NCI-H524 treated with DMSO at 0.1 percent for 48 hours (cell line): ENCODE measurements at places on chromosomes 2 and 18.

DNA sequence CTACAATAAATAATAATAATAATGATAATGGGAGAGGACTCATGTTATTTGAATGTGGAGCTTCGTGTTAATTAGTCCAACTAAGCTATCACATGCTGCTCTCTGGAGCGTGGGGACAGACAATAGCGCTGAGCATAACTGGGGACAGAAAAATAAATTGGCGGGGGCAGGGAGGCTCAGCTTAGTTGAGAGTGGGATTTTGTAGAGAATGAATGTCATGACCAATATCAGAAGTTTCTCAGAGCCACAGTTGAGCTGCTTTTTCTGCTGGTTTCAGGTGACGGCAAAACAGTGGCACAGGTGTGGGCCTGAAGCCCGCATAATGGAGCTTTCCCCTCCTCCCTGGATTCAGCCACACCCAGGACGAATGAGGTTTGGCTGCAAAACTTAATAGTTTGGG, 111.1 kb upstream of the CAB39 start:
- DNase-seq: no peak

- DNase-seq: no peak
Observed at GRCh38 chr2:217899231-217900009, 103.4 kb downstream of the TNS1 start.

- no peak for DNase-seq
Observed at GRCh38 chr2:79359419-79359818, 153.4 kb upstream of the CTNNA2 start.

DNA sequence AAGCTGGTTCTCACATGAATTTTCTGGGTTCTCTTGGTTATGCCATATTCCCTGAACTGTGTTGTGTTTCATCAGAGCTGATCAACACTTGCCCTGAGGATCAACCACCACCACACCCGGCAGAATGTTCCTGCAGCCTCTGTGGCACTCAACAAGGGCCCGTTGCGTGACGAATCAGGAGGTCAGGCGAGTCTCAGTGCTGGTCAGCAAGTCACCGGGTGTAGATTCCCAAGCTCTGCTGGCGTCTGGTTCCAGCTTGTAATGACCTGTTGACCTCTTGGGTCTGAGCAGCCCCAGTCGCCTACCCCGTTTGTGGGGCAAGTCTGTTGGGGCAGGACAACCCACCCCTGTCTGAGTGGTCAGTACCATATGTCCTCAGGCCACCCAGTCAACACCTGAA, 46.0 kb downstream of the ADCY3 start:
- DNase-seq: no peak

- no peak for DNase-seq
Observed at GRCh38 chr18:44341759-44342158, 338.9 kb upstream of the SETBP1 start.

- DNase-seq: no peak
Observed at GRCh38 chr2:11387100-11387390, 42.6 kb upstream of the ROCK2 start.

DNA sequence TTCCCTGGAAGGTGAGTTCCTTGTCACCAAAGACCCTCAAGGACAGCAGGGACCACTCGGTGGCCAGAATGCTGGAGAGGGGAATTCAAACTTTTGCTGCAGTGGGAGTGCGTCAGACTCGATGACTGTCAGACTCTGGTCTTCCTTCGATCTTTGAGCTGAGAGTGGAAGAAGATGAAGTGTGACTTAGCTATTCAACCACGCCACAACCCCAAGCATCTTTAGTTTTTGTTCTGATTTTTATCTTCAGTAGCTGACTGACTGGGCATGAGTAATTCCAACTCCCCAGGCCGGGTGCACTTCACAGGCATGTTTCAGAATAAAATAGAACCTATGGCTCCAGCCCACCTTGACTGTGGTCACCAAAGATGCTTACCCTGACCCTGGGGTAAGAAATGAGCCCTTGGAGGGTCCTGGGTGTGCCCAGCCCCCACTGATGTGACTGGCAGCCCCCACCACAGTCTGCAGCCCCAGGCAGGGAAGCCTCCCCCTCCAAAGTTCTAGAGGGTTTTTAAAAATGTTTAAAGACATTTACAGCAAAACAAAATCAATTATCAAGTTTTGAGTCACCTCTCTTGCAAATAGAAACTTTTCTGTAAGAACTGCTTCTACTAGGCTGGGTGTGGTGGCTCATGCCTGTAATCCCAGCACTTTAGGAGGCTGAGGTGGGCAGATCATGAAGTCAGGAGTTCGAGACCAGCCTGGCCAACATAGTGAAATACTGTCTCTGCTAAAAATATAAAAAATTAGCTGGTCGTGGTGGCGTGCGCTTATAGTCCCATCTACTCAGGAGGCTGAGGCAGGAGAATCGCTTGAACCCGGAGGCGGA, 24.9 kb upstream of the YWHAQ start:
- DNase-seq: no peak
